Fibroblast of skin of right quadriceps (primary cell): ENCODE measurements at places on chromosomes 5 and 9.

GRCh38 chr5:4977416-4978110 lies 162.6 kb upstream of the ADAMTS16 start:
- DNase-seq: no peak

- DNase-seq: peak; percentile 78
Observed at GRCh38 chr5:126471875-126472537, 48.8 kb downstream of the GRAMD2B start.

DNA sequence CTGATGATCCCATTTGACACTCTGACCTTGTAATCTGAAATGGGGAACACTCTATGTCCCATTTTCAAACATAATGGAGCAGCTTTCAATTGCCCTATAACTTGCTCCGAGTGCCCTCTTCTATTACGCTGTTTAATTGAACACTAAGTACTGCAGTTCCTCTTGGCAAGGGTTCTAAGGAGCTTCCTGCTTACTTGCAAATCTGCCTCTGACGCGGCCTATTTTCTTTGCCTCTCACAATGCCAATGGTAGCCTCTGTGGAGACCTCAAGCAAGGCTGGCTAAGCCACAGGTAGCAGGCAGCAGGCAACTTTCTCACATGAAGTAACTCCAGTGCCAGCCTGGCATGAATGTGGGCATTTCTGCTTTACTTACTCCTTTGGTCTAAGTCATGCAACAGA lies 443.4 kb upstream of the TRPC7 start:
- DNase-seq: no peak

- DNase-seq: peak; percentile 71
Observed at GRCh38 chr5:13987843-13988464, 43.5 kb upstream of the DNAH5 start.

GRCh38 chr9:37144762-37145161 lies 24.4 kb downstream of the ZCCHC7 start:
- peak; percentile 3 for DNase-seq

GRCh38 chr9:2281031-2281802 lies 266.1 kb downstream of the SMARCA2 start:
- DNase-seq: peak; percentile 12

DNA sequence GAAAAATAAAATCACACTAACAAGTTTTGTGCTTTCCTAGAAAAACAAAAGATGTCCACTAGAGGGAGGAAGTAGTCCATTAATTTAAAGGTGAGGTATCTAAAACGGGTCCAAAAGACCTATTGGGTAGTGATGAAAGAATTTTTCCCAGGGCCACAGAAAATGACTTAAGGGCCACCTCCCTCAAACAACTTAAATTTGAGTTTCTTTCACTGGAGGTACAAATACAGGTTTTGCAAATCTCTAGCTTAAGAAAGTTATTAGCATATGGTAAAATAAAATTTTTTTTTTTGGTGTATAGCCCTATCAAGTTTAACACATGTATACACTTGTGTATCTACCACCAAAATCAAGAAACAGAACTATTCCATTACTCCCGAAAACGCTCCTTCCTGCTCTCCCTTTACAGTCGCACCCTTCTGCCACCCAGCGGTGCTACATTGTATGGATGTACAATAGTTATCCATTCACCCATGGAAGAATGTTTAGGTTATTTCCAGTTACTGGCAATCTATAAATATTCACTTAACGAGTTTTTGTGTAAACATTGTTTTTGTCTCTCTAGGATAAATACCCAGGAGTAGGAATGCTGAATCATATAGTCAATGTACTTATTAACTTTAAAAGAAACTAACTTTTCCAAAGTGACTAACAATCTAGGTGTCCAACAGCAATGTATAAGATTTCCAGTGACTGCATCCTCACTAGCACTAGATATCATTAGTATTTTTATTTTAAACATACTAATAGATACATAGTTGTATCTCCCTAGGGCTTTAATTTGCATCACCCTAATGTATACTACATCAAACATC lies 21.9 kb downstream of the DEPDC1B start:
- DNase-seq: peak; percentile 44

GRCh38 chr5:172868924-172869591 lies 35.0 kb downstream of the ERGIC1 start:
- peak; percentile 89 for DNase-seq

GRCh38 chr9:91117959-91118703 lies 243.6 kb downstream of the AUH start:
- DNase-seq: peak; percentile 73

DNA sequence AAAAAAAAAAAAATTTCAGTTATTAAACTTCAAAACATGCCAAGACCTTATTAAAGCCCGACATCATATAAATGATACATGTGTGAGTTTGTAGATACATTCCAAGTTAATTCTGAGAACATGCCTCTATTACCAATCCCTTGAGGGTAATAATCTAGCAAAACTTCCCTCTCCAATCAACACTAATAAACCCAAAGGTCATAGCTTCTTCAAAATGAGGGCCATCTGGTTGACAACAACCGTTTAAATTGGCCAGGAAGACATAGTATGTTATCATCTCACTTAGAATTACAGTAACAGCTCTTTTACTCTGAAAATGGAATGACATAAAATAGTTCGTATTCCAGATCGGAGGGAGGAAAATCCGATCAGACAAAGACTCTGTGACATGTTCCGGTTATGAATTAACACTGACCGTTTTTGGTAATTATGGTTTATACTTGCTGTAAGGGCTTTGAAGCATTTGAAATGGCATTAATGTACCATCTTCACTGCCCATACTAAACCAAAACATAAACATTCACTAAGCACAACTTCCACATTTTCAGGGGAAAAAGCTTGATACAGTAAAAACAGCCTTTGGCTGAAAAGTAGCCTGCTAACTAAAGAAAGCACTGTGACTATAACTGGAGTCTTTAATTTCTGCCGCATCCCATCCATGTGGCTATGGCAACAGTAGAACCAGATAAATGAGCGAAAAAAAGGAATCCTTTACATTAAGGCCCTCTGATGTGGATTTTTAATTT lies 50.3 kb downstream of the ANKH start:
- no peak for DNase-seq

GRCh38 chr5:82984786-82985735 lies 92.1 kb downstream of the TMEM167A start:
- DNase-seq: no peak

DNA sequence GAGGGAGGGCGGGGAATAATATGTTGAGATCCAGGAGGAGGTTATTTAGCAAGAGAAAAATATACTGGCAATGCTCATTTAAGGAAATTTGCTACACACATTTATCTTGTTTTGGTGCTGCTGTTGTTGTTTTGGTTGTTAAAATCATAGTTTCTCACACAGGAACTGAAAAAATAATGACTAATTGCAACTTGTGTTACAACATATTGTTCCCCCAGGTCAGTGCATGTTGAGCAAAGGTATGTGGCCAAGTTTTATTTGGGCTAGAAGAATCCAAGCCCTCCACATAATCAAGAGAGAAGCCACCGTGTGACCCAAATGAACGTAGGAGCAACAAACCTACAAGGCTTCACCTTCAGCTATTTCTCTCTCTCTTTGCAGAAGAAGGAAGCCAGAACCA lies 220.3 kb upstream of the DAPK1 start:
- DNase-seq: no peak

DNA sequence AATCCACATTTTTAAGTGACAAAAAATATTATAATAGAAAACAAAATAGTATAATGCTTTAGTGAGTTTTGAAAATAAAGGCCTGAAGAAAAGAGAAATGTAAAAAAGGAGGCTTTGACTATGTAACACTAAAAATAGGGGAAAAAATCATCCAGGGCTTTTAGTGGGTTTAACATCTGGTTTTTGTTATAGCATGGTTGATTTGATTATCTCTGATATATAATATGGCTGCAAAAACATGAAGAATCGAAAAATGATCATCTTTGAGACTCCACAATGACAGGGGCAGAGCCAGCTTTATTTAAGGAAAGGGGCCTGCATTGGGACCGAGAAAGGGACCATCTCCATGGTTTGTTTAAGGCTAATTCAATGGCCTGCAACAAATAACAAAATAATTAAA lies 393.8 kb downstream of the PLK2 start:
- DNase-seq: no peak

DNA sequence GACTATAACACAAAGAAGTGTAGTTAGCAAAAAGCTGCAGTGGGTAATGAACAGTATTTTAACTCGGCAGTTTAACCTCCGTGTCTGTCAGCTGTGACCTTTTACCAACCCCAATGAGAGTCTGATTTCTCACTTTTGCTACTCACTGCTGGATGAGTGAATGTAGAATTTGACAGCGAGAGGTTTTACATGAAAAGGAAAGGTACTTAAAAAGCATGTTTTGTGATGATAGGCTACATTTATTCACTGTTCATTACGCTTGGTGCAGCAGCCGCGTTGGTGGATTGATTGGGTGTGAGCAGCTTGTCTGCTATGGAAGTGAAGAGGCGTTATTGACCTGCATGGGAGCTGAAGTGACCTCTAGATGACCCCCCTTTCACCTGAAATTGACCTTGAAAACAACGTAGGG lies 867.7 kb downstream of the NR2F1-AS1 start:
- no peak for DNase-seq

- no peak for DNase-seq
Observed at GRCh38 chr9:114869845-114870244, 60.5 kb downstream of the TNFSF8 start.

DNA sequence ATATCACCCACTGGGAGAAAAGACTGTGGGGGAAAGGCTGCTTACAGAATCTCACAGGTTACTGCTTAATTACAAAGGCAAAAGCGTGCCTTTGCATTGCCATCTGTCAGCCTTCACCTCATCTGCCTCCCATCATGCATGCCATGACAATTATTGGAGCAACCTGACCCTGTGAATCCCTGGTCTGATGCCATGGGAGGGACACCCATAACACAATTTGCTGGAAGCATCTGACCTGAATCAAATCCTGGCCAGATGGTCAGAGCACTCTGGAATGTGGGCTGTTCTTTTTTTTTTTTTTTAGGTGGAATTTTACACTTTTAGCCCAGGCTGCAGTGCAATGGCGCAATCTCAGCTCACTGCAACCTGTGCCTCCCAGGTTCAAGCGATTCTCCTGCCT lies 11.6 kb upstream of the RETREG1 start:
- no peak for DNase-seq

DNA sequence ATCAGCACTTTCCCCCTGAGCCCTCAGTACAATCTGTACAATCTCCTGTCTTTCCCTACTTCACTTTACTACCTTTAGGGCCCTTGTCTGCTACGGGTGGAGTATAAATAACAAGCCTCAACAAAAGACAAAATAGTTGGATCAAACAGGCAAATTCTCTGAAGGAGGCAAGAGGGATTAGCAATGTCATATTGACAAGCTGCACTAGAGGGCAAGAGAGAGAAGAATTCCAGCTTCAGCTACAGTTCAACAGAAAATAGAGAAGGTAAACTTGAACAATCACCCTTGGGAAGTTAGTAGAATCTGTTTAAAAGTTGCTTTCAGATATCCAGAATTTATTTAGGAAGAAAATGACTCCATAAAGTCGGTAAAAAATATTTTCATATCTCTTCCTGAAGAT lies 68.4 kb upstream of the IZUMO3 start:
- DNase-seq: peak; percentile 15
